ENCODE measurements at places on chromosomes 11 and 22.

DNA sequence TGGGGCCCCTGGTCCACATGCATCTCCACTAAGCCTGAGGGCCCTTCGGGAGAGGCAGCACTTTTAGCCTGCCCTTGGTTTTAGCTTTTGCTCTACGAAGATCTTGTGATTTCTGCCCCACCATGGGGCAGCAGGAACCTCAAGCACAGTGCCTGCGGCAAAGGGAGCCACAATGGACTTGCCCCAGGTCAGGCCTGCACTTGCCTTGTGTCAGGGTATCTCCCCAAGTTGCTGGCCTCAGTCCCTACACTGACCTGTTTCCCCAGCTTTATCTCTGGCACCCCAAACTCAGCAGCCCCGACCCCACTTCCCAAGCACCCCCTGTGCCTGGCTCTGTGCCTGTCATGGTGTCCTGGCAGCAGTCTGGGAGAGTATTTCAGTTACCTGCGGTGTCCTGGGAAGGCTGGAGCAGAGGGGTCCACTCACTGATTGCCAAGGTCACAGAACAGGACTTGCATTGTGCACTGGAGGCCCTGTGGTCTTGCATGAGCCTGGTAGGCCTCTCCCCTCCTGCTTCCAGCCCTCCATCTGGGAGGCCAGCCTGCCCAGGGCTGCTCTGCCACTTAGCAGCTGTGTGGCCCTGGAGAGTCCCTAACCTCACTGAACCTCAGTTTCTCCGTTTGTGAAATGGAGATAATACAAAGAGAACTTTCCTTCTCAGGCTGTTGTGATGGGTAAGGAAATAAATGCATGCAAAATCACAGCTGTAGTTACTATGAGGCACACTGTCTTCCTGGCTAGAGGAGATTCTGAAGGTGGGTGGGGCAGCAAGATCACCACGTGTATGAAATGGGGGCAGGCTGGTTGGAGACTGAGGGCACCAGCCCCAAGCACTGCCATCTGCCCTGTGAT lies 3.6 kb upstream of the AIFM3 start:
- DNase-seq = no peak

GRCh38 chr11:108216988-108217387 lies 5.5 kb downstream of the NPAT start:
- DNase-seq = no peak

GRCh38 chr22:26023104-26023775 lies 146.0 kb upstream of the SEZ6L start:
- DNase-seq = no peak

GRCh38 chr11:131593301-131593700 lies 222.9 kb downstream of the NTM start:
- no peak for DNase-seq

DNA sequence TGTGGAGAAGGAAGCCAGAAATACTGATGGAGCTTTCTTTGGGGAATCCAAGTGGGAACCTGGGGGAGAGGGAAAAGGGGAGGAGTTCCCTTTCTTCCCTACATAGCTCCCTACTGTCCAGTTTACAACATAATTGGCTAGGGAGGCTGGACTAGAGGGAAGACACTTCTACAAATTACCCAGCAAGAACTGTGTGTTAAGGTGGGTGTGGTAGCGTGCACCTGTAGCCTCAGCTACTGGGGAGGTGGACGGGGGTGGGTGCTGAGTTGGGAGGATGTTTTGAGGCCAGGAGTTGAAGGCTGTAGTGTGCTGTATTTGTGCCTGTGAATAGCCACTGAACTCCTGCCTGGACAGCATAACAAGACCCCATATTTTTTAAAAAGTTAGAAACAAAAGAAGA lies 74.0 kb downstream of the NAV2 start:
- DNase-seq = no peak

DNA sequence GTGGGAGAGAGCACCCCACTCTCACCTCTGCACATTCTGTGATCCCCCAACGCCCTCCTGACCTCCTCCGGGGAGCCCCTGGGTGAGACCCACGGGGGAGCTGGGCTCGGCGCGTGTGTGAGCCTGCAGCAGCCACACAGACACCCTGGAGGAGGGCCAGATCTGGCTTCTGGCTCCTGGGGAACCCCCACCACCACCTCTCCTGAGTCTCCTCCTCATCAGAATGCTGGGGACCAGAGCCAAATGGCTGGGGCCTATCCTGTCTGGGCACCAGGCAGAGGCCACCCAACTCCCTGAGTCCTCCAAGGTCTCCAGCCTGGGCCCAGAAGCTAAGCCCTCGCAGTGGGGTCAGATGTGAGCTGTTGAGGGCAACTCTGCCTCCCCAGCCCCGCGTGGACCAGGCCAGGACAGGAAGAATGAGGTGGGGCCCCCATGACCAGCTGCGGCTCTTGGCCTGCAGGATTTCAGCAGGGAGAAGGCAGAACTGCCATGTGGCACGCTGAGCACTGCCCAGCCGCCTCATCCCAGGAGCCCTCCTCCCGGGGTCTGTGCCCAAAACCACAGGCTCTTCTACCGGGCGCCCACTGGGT lies 5.5 kb upstream of the PIM3 start:
- no peak for DNase-seq

- no peak for DNase-seq
Observed at GRCh38 chr11:33689501-33689900, 11.1 kb downstream of the C11orf91 start.

DNA sequence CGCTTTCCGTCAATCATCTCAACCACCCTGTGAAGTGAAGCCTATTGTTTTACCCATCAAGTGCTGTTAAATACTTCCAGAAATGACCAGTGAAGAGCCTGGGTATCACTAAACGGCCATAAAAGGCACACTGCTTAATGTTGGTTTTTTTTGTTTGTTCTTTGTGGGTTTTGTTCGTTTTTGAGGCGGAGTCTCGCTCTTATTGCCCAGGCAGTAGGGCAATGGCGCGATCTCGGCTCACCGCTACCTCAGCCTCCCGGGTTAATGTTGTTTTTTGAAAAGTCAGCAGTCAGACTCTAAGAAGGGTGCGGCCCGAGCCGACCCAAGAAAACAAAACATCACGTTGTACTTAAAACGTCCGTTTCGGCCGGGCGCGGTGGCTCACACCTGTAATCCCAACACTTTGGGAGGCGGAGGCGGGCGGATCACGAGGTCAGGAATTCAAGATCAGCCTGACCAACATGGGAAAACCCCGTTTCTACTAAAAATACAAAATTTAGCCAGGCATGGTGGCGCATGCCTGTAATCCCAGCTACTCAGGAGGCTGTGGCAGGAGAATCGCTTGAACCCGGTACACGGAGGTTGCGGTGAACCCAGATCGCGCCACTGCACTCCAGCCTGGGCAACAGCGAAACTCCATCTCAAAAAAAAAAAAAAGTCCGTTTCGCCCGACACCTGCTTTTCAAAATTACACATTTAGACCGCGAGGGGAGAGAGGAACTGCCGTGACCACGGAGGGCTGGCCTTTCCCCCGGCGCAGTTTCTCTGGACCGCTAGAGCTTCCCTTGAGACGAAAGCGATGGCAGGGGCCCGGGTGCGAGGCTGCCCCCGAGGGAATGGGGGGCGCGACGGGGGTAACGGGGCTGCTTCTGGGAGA lies 714 bp downstream of the CD59 start:
- no peak for DNase-seq

GRCh38 chr22:47063606-47064005 lies 301.2 kb downstream of the TBC1D22A start:
- DNase-seq = no peak

DNA sequence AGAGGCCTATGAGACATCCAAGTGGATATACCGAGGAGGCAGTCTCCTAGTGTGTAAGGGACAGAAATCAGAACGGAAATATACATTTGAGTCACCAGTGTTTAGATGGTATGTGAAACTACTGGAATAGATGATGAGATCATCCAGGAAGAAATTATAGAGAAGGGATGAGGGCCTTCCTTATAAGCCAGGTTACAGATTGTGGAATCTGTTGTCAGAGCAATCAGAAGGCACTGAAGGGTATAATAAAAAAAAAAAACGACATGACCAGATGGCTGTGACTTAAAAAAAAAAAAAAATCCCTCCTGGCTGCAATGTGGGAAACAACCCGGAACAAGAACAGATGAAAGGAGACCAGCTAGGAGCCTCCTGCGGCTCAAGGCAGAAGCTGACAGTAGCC lies 2.7 kb downstream of the MAJIN start:
- DNase-seq = no peak

DNA sequence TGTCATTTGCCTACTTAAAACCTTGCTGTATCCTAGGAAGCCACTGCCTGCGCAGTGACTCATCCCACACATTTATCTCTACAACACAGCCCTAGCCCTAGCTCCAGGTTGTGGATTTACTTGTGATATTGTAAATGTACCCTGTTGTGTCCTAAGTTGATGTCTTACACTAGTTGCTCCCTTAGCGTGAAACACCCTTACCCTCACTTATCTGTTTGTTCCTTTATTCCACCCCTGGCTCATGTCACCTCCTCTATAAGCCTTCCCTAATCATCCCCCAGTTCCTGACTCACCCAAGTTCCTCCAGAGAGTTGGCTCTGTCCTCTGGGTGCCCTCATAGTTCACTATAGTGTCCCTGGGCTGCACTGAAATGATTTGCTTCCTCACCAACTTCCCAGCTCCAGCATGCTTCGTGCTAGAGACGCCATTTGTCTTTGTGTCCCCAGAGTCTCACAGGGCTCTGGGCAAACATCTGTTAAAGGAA lies 431.8 kb upstream of the FAT3 start:
- no peak for DNase-seq

DNA sequence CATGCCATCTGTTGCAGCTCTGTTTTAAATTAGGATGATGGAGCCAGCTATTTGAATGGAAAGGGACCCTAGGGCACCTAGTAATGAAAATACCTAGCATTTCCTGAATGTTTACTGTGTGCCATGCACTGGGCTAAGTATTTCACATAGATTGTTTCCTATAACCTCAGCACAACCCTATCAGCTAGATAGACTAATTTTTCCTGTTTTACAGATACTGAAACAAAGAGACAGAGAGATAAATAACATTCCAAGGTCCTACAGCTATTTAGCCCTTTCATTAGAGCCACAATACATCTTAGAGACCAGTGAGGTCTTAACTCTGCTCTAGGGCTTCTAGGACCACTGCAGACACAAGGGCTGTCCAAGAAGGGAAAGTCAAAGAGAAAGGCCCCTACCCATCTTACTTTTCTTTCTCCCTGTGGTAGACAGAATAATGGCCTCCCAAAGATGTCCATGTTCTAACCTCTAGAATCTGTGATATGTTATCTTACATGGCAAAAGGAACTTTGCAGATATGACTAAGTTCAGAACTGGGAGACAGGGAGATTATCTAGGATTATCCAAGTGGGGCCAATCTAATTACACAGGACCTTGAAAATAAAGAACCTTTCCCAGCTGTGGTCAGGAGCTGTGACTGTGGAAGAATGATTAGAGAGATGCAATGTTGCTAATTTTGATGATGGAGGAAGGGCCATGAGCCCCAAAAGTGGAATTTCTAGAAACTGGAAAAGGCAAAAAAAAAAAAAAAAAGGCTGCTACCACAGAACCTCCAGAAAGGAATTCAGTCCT lies 157.0 kb downstream of the CCDC34 start:
- DNase-seq = no peak

GRCh38 chr11:2574043-2574552 lies 125.7 kb downstream of the KCNQ1OT1 start:
- no peak for DNase-seq

GRCh38 chr11:65300621-65301275 lies 13.9 kb upstream of the CDC42EP2 start:
- no peak for DNase-seq

GRCh38 chr22:43481568-43482317 lies 69.9 kb downstream of the MPPED1 start:
- no peak for DNase-seq

DNA sequence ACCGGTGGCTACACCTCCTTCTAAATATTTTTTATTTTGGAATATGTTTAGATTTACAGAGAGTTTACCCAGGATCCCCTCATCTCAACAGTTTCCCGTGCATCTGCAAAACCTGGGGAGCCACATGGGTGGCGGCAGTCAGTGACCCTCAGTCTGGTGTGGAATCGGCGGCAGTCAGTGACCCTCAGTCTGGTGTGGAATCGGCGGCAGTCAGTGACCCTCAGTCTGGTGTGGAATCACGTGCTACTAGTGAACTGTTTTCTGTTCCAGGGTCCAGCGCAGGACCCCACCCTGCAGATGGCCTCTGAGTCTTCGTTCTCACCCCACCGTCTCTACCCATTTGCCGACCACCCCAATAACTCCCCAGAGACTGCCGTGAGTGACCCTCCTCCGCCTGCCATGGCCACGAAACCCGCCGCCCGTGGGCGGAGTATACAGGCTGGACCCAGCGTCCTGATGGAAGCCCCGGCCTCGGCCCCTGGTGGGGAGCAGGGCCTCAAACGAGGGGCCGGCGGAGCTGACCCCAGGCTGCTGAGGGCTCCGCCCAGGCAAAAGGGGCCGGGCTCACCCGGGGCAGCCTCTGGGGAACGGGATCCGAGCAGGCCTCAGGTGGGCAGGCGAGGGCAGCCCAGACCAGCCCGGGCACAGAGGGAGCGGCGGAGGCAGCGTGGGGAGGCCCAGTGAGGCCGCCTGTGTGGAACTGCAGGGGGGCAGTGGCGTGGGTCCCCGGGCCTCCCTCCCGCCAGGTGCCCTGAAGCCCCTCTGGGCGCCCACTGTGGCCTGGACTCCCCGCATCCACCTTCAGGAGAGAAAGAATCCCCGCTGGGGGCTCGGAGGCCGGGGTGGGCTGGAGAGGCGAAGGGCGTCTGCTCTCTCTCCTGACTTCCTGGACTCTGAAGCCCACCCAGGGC lies 2.5 kb downstream of the IL17REL start:
- no peak for DNase-seq

- DNase-seq = no peak
Observed at GRCh38 chr11:80009081-80009480, 568.3 kb upstream of the TENM4 start.

DNA sequence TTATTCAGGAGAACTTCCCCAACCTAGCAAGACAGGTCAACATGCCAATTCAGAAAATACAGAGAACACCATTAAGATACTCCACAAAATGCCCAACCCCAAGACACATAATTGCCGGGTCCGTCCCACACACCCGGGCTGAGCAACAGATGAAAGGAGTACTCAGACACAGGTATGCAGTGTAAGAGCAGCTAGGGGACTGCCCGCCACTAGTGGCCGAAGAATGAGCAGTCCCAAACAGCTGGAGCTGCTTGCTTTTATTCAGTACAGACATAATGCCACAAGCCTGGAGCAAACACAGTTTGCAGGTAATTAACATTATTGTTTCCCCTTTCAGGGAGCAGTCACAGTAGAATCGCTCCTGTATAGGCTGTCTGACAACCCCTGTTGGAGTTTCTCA lies 364.6 kb downstream of the LUZP2 start:
- DNase-seq = no peak

GRCh38 chr11:19281041-19281440 lies 40.3 kb upstream of the E2F8 start:
- DNase-seq = no peak
